ENCODE measurements at places on chromosomes 13 and 19. TPM values are rescaled to one million over a fixed set of nuclear protein-coding genes. Genes with fewer than 3 reads are reported as not detected.

DNA sequence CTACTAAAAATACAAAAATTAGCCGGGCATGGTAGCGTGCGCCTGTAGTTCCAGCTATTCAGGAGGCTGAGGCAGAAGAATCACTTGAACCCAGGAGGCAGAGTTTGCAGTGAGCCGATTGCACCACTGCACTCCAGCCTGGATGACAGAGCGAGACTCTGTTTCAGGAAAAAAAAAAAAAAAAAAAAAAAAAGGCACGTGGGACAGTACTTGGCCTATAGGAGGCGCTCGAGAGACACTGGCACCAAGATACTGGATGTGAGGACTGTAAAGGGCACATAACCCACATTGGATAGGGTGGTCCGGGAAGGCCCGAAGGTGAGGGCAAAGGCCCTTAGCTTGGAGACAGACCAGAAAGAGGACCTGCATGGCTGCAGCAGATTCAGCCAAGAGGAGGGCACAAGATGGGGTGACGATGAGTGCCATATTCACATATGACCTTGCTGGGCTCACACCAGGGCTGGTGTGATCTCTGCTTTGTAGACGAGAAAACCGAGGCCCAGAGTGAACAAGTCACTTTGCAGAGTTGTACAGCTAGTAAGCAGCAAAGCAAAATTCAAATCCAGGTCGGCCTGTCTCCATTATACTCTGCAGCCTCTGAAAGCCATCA is 89.4 kb downstream of the DPF1 start:
- DNase-seq, result no peak

SLC25A42 gene
- total RNA-seq, result 29.5 TPM

DNA sequence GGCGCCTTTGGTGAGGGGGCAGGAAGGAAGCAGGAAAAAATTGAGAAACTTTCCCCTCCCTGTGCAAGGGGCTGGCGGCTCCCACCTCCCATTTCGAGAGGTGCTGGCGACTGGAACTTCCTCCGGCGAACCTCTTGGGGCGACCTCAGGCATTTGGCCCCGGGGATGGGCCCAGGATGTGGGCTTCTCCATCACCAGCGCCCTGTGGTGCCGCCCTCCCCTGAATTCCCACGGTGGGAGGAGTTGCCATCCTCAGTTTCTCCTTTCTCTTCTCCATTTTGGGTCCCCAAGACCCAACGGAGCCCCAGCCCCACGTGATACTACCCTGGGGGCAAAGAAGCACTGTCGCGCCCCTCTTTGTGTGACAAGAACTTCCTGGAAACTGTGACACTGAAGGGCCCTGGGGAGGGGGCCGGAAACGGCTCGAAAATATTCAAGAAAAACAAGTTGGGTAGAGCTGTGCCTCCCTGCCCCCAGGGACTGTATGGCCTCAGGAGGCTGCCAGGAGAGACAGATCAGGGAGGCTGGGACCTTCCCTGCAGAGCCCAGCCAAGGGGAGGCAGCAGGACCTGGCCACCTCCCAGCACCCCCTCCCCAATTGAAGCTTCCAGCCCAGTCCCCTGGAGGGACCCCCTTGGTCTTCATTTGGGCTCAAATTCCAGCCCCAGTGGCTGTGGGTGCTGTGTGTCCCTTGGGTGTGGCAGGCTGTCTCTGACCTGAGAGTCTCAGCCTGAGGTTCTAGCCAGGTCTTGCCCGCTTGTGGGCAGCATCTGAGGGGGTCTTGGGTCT is 16.2 kb upstream of the AP1M2 start:
- peak; percentile 49 for DNase-seq

FLT1 gene
- total RNA-seq, result 46.1 TPM

KLK3 gene
- total RNA-seq, result not detected

DNA sequence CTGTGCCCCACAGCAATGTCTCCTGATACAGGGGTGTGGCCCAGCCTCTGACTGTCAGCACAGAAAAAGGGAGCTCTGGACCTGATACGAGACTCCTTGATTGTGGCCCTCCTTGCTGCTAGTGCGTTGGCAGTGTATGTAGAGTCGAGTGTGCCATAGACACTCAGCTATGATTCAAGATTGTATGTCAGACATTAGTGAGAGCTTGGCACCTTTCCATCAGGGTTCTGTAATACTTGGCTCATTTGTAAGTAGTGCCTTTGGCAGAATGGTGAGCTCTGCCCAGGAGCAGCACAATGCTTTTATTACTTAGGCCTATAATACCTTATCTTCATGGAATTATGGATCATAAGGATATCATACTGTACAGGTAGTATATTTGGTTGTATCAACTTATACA is 83.4 kb downstream of the ATP8A2 start:
- DNase-seq, result no peak

HCST gene
- total RNA-seq, result 7.1 TPM

DNA sequence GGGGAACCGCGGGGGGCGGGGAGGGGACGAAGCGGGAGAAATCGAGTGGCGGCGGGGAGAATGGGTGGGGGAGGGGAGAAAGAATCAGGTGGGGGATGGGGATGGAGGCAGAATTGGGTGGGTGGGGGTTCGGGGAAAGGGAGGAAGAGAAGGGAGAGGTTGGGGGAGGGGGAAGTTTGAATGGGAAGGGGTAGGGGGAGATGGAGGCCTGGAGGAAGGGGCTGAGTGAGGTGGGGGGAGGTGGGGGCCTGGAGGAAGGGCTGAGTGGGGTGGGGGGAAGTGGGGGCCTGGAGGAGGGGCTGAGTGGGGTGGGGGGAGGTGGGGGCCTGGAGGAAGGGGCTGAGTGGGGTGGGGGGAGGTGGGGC is 403 bp upstream of the ADAMTS10 start:
- no peak for DNase-seq

EID2B gene
- total RNA-seq, result 2.0 TPM

GRCh38 chr19:18597809-18598660 is 8.6 kb downstream of the CRLF1 start:
- no peak for DNase-seq

CEACAM19 gene
- 4.2 TPM for total RNA-seq

Data from left ventricle myocardium superior (tissue), 1 donor.